Stimulated activated CD8-positive, alpha-beta memory T cell treated with anti-CD3 and anti-CD28 coated beads, Interleukin-4, amount 100 ng/mL, for 1 hour (primary cell): ENCODE measurements at places on chromosomes 7 and 10.

- DNase-seq = no peak
Measured at GRCh38 chr7:112594397-112594796, 113.6 kb downstream of the LSMEM1 start.

- DNase-seq = no peak
Measured at GRCh38 chr10:118585794-118586193, 9.7 kb downstream of the PRLHR start.

DNA sequence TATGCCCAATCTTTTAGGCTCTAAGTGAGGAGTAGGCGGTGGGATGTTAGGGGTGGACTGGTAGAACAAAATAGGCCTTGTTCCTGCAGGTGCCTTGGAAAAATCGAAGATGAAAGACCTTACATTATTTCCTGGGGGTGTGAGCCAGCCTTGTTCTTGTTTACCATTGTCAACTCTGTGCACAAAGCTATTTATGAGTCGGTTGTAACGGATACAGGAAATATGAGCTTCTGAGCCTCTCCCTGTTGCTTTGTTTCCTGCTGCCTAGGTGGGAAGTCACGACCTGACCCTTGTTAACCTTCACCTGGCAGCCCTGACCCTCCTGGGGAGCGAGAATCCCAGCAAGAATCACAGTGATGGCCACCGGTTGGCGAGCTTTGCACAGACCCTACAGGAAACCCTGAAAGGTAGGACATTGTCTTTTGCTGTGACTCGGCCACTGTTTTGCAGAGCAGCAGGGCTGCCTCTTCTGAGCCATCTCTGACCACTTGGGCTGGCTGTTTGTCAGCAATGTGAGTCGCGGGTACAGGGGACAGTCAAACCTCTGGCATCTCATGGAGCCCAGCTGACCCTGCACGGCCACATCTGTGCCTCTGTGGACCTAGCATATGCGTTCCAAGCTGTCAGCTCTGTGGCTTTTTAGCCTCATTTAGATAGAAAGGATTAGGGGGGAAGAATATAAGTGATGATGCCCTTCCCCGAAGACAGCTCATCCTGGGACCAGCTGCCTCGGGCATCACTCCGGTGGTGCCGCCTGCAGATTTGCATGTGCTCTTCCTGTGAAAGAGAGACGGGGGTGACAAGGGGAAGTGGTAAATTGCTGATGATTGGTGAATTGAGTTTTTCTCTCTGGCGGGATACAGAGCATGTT is 102.1 kb upstream of the ANLN start:
- no peak for DNase-seq

DNA sequence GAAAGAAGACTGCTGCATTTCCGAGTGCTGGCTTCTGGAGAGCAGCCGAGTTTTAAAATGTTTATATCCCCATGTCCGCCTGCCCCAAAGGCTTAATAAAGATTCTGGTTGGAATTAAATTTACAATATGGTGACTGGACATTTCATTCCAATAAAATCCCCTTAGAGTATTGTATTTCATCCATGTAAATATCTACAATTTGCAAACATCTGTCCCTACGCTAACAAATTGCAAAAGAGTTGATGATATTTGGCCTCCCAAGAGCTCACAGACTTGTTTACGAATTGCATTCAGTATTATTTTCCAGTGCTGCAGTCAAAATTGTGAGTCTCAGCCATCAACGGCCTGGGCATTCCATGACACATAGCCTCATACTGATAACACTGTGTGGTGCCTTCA is 50.1 kb downstream of the PLEKHS1 start:
- no peak for DNase-seq

GRCh38 chr10:35251373-35252100 is 84.8 kb upstream of the CCNY start:
- no peak for DNase-seq

- DNase-seq = no peak
Measured at GRCh38 chr7:155265961-155266360, 31.7 kb upstream of the INSIG1 start.

- no peak for DNase-seq
Measured at GRCh38 chr7:143437578-143437977, 5.7 kb upstream of the TAS2R60 start.

GRCh38 chr7:102260856-102261255 is 25.8 kb upstream of the SH2B2 start:
- DNase-seq = no peak

DNA sequence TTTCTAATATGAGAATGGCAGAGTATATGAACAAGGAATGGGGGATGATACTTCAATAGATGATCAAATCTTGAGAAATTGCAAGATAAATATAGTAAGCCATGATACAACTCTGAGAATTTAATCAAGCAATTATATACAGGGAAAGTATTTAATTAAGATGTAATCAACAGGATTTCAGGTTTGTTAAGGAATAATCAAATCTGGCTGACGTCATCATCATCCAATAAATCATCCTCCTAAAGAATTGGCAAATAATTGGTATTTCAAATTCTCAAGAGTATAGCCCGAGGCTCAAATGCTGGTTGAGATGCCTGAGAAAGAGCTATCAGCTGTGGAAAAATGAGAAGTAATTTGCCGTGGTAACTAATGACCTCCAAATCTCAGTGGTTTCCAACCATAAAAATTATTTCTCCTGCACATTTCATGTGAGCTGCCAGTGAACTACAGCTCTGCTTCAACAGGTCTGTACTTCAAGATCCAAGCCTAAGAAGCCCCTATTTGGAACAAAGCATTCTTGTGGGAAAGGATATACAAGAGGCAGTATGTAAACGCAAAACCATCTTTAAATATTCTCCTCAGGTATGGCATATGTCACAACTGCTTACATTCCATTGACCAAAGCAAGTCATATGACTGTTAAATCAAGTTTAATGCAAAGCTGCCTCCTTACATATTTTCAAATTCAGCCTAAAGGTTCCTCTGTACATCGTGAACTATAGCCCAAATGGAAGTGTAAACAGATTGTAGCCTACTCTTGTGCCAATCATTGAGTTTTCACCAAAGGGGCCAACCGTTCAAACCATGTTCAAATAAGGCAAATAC is 503.0 kb downstream of the KIF20B start:
- no peak for DNase-seq

DNA sequence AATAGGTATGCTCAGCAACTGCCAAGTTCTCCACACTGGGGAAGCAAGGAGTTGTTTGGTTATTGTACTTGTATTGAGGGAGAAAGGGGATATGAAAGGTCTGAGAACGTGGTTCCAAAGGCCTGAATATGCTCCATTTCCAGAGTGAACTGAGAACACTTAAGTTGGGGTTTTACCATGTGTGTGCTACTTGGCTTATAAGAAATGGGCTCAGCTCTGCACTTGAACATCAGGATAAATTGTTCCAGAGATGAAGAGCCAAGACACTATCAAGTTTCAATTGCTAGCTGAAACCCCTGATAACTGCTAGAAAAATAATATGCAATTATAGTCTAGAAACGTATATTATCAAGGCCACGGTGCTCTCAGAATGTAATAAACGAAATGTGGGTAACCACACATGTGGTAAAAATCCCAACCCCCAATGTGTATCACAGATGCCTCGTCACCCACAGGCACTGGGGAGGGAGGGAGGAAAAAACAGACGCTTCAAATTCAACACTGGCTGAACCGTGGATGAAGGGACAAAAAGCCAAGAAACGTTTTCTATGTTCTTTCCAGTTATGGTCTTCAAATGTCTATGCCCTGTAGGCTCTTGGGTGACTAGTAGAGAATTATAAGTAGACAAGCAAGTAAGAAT is 16.3 kb downstream of the ELMO1 start:
- DNase-seq = no peak

DNA sequence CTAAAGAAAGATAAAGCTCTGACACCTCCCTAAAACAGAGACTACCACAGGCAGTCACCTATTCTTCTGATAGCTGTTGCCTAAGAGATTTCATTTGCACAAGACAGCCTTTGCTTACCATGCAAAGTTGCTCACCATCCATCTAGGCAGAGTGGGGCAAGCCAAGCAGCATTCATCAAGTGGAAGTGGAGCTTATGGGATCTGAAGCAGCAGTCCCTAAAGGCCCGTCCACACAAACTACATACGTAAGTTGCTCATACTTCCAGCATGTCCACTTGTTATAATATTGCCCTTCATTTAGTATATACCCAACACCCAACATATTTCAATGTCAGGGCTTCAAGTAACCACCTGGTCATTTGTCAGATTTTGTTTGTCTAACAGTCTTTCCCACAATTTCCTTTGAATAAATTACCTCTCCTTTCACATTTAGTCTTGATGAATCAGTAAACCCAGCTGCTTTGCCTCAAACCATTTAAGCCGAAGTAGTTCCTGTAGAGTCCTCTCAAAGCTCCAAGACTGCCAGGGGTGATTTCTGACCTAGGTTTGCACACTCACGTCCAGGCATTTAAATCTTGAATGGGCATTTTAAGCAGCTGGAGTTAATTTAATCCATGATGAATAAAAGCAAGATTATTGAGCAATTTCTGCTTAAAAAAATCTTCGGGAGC is 67.9 kb downstream of the ATAD1 start:
- no peak for DNase-seq

- no peak for DNase-seq
Measured at GRCh38 chr7:51217804-51218203, 98.8 kb downstream of the COBL start.

DNA sequence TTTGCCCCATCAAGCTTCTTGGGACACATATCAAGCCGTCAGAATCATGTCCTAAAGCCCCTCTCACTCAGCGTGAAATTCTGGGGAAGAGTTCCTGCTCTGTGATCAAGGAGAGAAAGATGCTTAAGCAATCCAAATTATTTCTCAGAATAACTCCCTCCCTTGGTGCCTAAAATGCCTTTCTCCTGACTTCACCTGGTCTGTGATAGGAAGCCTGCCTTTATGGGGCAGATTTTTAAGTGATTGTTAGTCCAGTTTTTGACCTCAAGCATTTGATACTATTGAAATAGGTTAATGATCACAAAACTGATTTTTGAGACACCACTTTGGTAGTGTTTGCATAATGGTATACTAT is 76.4 kb upstream of the MAGI2 start:
- no peak for DNase-seq

DNA sequence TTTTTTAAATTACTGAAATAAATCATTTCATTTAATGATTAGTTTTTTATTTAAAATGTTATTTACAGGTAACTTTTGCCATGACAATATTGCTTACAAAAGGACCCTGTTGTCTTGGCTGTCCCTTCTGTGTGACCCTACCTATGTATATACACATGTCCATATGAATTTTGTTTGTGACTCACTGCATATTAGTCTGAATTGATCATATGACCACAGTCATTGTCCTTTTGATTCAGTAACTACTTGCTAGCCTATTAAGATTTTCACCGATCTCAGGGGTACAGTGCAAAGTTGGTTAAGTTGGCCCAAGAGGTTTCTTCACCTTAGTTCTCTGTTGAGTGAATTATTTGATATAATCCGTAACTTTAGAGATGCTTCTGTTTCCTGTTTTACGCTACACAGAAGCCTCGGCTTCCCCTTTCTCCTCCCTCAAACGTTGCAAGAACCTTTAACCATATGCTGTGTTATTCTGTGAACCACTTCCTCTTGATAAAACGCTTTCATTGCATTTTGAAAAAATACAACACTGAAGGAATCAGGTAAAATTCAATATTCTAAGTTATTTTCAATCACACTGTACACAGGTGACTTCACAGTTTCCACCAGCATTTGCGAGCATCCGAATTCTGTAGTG is 43.9 kb downstream of the APBB1IP start:
- DNase-seq = no peak

GRCh38 chr7:121406461-121406860 is 10.4 kb upstream of the FAM3C start:
- DNase-seq = no peak

DNA sequence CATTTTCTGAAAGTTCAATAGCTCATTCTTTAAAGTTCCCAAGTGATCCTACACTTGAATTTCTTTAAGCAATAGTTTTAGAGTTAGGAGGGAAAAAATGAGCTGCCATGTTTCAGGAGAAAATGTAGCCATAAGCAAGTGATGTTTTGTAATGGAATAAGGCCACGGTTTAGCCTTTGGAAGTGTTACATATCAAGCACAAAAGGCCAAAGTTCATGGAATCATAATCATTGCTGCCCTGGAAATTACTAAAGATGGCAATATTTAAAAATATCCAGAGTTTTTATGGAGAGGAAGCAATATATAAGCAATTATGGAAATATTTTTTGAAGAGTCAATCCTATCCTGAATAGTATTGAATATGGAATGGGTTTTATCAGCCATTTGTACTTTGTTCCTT is 68.4 kb downstream of the ETV1 start:
- no peak for DNase-seq

- no peak for DNase-seq
Measured at GRCh38 chr10:128405450-128405849, 279.2 kb upstream of the MKI67 start.

DNA sequence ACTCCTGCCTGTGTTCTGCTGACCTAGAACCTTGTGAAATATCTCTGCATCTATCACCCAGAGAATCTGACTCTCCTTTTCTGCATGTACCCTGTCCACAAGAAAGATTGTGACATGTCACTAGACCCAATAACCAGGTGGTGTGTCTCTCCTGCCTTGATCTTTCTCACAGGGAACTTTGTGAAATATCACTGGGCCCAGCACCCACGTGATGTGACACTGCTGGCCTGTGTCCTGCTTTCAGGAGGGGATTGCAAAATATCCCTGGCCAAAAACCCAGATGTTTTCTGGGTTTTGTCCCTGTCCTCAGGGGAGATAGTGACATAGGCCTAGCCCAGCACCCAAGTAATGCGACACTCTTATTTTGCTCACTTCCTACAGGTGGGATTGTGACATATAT is 10.1 kb upstream of the ZNF107 start:
- DNase-seq = no peak

DNA sequence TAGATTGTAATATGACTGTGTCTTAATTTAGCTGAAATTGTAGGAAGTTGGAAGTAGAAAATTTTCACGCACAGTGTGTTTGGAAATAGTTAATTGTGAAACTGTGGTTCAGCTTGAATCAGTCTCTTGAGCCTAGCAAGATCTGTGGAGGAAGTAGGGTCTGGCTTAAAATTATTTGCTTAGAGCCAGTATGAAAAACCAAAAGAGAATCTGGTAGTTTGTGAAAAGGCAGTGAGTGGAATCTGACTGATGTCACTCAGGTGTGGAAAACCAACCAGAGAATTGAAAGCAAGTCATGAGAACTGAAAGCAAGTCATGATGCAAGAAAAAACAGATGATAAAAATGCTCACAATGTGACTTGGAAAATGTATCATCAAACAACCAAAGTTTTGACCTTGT is 11.5 kb downstream of the LIPJ start:
- no peak for DNase-seq

DNA sequence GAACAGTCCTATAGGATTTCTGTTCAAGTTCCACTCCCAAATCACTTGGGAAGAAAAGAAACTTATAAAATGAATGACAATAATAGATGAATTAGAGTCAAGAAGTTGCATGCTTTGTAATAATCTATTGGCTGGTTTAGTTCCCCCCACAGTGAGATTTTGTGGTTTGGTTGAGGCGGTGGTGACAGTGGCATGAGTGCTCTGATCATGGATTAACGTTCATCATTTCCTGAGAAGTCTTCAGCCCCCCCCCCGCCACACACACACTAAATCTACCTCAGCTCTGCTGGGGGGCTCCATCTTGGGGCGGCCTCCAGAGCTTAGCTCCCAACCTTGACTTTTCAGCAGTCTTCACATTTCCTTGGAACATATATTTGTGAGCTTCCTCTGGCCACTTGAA is 121.7 kb downstream of the ABCA13 start:
- DNase-seq = no peak
